ENCODE measurements at places on chromosomes 7 and 10.

- DNase-seq, result peak; percentile 5
Observed at GRCh38 chr10:112360308-112361270, 13.3 kb upstream of the ACSL5 start.

DNA sequence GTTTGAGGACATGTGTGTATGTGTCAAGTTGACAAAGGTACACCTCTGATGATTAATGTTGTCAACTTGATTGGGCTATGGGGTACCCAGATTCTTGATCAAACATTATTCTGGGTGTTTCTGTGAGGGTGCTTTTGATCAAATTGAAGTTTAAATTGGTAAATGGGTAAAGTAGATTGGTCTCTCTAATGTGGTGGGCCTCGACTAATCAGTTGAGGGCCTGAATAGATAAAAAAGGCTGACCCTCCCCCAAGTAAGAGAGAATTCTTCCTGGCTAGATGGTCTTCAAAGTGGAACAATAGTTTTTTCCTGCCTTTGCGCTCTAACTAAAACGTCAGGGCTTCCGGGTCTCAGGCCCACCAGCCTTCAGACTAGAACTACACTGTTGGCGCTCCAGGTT is 309.9 kb upstream of the MGMT start:
- no peak for DNase-seq

GRCh38 chr10:30687698-30688213 is 58.2 kb upstream of the LYZL2 start:
- peak; percentile 73 for DNase-seq

GRCh38 chr7:2872296-2872874 is 28.3 kb upstream of the GNA12 start:
- no peak for DNase-seq

DNA sequence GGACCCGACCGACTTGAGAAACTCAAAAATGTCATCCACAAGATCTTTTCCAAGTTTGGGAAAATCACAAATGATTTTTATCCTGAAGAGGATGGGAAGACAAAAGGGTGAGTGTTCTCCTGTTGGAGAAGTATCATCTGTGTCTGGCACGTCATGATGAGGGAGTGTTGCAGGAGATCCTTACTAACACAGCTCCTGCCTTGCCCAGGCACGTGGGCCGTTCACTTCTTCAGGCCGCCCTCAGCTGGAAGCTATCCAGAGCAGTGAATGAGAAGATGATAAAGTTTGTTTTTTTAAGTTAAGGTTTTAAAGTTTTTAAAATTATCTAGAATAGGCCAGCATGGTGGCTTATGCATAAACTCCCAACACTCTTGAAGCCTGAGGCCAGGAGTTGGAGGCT is 6.2 kb downstream of the EIF3B start:
- no peak for DNase-seq

GRCh38 chr7:148153616-148154284 is 436.8 kb upstream of the C7orf33 start:
- DNase-seq, result no peak

GRCh38 chr10:5670662-5671375 is 4.4 kb upstream of the ASB13 start:
- DNase-seq, result no peak

GRCh38 chr10:34143466-34143865 is 671.6 kb downstream of the PARD3 start:
- DNase-seq, result no peak

- DNase-seq, result peak; percentile 7
Observed at GRCh38 chr10:123573236-123574108, 92.7 kb upstream of the GPR26 start.

DNA sequence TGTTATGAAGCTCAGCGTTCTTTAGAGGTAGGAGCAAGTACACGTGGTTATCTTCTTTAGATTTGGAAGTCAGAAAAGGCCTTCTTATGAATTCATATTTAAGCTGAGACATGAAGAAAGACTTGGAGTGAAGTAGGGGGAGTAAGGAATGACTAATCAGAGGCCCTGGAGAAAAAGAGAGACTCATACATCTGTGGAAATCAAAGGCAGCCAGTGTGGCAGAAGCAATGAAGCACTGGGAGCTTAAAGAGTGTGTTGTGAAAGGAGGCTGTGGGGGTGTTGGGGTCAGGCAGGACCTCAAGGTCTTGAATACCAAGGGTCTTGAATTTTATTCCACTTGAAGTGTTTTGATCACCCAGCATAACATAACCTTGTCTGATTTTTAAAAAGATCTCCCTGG is 35.7 kb upstream of the FGL2 start:
- DNase-seq, result peak; percentile 22

GRCh38 chr7:133165529-133165928 is 83.6 kb upstream of the CHCHD3 start:
- DNase-seq, result no peak

DNA sequence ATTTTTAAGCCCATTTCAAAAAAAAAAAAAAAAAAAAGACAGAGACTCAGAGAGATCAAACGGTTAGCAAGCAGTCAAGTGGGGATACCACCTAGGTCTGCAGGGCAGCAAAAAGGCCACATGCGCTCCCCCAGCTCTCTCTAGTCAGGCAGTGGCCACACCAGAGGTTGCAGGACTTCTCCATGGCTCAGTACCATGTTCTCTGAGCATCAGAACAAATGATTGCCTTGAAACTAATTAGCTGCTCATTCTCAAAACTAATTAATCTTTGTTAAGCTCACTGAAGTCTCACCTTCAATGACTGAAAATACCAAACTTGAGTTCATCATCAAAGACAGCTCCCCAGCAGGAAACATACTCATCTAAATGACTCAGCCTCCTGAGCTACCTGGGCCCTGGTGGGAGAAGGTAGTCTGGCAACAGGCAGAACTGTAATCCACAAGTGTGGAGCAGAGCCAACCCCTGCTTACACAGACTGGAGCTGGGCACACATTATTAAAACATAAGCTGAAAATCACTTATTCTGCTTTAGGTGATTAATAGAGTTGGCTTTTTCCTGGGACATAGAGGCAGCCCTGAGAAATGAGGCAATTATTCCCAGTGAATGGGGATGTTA is 319.6 kb downstream of the GRID1 start:
- DNase-seq, result no peak

GRCh38 chr7:121371367-121371766 is 24.7 kb downstream of the FAM3C start:
- DNase-seq, result no peak

GRCh38 chr7:68414631-68415425 is 1183.4 kb upstream of the AUTS2 start:
- no peak for DNase-seq

DNA sequence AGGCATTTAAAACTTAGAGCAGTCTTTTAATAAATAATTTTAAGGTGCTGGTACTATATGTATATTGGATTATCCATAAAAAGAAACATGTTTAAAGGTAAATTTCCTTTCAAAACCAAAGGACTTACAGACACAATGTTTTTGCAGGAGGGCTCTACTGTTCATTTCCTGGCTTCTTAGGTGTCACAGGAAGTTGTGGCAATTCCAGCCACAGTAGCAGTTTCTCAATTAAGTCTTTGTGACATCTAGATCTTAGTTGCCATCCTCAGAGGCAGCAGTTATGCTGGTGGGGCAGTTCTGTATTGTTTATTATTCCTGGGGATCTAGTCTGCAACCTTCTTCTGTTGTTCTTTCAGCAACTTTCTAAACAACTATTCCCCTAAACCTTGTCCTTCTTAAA is 460.1 kb downstream of the MAGI2 start:
- DNase-seq, result no peak

Data from fibroblast of skin of back (primary cell).